ENCODE measurements at places on chromosomes 13 and 19. TPM values are rescaled to one million over a fixed set of nuclear protein-coding genes. Genes with fewer than 3 reads are reported as not detected.

- H3K4me3 ChIP-seq, result no peak overlapping the region
- H3K4me1 ChIP-seq, result no peaks in the 10 kb centered on the region
- no peaks in the 10 kb centered on the region for H3K36me3 ChIP-seq
- H3K27ac ChIP-seq, result no peak overlapping the region
- no peak for DNase-seq
Measured at GRCh38 chr13:71830736-71831135, 36.3 kb downstream of the DACH1 start.

DNA sequence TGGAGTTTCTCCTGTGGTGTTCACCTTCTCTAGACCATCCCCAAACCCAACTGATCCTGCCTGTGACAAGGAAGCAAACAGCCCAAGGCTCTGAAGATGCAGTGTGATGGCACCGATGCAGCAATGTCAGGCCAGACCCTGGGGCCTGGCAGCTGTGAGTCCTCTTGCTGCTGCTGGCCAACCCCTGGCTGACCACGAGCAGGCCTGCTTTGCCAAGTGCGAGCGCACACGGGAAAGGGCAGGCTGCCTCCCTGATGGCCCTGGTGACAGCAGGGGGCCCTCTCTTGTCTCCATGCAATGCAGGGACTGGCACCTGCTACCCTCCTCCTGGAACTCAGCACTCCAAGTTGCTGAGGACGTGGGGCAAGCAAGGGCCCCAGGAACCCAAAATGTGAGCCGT lies 5.4 kb upstream of the VSTM2B start:
- H3K36me3 ChIP-seq, result no peaks in the 10 kb centered on the region
- H3K4me3 ChIP-seq, result no peak overlapping the region
- H3K27ac ChIP-seq, result no peak overlapping the region
- H3K4me1 ChIP-seq, result no peaks in the 10 kb centered on the region
- H3K27me3 ChIP-seq, result peaks cover 29% of the 10 kb centered on the region

DNA sequence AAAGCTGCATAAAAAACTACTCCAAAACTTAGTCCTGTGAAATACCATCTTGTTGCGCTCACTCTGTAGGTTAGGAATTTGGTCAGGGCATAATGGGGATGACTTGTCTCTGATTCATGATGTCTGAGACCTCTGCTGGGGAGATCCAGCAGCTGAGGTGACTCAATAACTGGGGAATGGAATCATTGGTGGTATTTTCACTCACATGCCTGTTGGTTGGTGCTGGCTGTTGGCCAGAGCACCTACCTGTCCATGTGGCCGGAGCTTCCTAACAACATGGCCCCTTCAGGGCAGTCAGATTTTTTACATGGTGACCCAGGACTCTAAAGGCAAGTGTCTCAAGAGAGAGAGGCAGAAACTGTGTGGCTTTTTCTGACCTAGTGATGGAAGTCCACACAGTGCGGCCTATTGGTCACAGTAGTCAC lies 7.4 kb upstream of the ESD start:
- peak; percentile 94 for DNase-seq
- H3K36me3 ChIP-seq, result no peaks in the 10 kb centered on the region
- H3K4me3 ChIP-seq, result no peak overlapping the region
- no peaks in the 10 kb centered on the region for H3K27me3 ChIP-seq
- H3K4me1 ChIP-seq, result peaks cover 20% of the 10 kb centered on the region

The IPO5 gene
- polyA plus RNA-seq, result 97.1 TPM

DNA sequence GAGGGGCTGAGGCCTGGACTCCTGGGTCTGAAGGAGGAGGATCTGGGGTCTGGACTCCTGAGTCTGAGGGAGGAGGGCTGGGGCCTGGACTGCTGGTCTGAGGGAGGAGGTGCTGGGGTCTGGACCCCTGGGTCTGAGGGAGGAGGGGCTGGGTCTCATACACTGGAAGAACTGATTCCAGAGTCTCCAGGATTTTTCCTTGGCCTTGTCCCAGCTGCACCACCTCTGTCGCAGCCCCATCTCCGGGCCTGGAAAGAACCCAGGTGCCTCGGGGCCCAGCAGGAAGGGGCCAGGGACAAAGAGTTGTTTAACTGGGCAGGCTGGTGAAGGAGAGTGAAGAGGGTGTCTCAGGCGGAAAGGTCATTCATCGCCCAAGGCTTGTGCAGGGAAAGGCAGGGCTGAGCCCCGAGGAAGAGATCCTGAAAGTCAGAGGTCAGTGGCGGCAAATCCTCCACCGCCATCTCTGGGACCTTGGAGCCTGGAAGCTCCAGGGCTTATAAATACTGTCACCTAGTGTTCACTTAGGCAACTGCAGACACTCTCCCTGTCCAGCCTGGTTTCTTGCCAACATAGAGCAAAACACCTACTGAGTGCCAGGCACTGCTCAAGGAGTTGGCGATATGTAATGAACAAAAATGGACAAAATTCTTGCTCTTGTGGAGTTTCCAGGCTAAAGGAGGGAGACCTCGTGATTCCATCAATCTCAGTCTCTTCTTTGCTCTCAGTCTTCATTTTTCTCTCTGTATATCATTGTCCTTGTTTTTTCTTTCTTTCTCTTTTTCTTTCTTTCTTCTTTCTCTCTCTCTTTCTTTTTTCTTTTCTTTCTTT lies 4.4 kb upstream of the KCNN4 start:
- no peaks in the 10 kb centered on the region for H3K36me3 ChIP-seq
- H3K27me3 ChIP-seq, result no peaks in the 10 kb centered on the region
- H3K4me1 ChIP-seq, result peaks cover 26% of the 10 kb centered on the region
- peak; percentile 86 for DNase-seq
- H3K27ac ChIP-seq, result peak overlapping the region; percentile 21

Data from GM23248 (cell line).